ENCODE measurements at places on chromosomes 1 and 21.
A peak's percentile ranks its signal among the peaks of the same experiment; 100 is the strongest.

- no peak for DNase-seq
These were observed 68.0 kb downstream of the LMX1A start for GRCh38 chr1:165288350-165289120.

DNA sequence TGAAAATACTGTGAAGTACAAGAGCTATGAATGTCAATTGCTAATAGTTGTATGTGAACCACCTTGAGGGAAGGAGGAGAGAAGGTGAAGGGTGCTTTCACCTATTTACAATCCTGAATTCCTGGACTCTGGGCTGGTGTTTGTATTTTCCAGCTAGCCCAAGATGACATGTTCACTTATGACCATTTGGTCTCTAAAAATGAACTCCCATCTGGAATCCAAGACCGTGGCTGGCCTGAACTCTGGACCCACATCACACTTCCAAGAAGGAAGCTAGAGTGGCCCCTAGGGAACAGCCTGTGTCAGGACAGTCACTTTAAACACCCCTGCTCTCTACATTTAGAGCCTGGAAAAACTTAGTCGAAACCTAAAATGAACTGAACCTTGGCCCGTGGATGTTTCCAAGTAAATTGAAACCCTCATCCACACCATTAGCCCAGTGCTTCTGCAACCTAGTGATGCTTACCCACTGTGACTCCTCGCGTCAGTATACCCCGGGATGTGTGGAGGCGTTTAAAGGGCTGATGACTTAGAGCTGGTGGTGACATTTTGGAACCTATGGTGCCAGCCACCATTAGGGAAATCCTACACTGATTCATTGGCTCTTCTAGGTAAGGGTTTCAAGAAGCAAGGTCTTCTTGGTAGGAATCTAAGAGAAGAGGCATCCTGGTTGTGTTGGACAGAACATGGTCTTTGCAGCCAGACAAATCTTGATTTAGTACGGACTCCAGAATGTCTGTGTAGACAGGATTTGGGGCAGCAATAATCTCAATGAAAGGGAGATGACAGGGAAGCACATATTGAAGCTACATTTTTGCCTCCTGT, 171.5 kb upstream of the IRF2BP2 start:
- DNase-seq = no peak

GRCh38 chr1:97013941-97014340, 292.4 kb downstream of the PTBP2 start:
- peak; percentile 68 for DNase-seq

- DNase-seq = no peak
These were observed 88.2 kb downstream of the PBX1 start for GRCh38 chr1:164647211-164647610.

GRCh38 chr1:158810311-158810710, 20.8 kb upstream of the MNDA start:
- DNase-seq = no peak

DNA sequence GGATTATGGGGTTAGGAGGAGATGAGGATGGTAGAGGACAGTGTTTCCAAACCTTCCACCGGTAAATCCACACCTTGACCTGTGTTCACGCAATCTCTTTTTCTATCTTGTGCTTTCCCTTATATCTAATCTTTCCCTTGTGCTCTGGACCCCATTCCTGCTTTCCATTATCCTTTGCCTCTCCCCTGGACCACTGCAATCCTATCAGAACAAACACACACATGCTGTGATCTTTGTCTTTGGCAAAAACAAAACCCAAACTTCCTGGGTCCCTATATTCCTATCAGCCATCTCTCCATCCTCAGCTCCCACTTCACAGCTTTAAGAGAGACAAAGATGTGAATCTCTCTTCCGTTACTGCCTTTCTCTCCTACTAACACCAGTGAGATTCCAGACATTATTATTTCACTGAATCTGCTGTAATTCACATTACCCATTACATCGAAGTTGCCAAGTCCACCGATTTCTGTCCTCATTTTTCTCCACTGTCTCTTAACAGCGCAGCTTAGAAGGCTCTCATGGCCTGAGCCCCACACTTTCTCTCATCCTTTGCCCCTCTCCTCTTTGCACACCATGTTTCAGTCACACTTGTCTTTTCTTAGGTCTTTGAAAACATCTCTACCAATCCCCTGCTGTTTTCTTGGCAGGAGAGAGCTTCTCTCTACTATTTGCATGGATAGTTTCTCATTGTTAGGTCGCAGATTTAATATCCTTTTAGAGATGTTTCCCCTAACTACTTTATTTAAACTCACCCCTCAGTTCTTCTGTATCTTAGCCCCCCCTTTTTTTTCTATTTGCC, 230.0 kb upstream of the B3GALT2 start:
- no peak for DNase-seq

GRCh38 chr1:38964140-38964548, 22.5 kb upstream of the RHBDL2 start:
- DNase-seq = no peak

DNA sequence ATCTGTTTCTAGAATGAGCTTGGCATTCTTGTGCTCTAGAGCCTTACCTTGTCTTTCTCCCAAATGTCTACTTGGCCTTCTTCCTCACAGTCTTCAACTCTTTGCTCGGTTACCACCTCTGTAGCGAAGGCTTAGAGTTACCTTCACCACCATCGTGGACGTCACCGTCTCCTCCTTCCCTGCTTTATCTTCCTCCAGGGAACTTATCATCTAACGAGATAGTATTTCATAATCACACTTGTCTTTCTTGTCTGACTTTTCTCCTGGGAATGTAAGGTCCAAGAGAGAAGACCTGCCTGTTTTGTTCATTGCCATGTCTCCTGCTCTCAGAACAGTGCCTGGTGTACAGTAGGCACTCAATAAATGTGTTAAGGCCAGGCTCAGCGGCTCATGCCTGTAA, 115.6 kb downstream of the GREM2 start:
- DNase-seq = no peak

GRCh38 chr1:100290291-100290690, 24.3 kb downstream of the RTCA start:
- no peak for DNase-seq

DNA sequence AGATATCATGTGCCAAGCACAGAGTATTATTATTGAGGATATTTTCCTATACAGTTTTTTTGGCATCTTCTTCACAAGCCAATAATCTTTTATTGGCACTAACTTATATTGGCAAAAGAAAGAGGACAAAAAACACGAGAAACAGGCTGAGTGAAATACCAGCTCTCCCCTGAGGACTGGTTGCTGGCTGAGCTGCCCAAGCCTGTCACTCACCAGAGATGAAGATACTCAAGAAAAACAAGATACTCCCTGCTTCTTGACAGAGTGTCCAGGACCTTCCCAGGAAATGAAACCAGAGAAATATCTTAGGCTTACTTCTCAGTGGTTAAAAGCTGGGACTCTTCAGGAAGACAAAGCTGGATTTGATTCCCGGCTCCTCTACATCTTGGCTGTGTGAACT, 35.9 kb upstream of the ATP1B1 start:
- no peak for DNase-seq

DNA sequence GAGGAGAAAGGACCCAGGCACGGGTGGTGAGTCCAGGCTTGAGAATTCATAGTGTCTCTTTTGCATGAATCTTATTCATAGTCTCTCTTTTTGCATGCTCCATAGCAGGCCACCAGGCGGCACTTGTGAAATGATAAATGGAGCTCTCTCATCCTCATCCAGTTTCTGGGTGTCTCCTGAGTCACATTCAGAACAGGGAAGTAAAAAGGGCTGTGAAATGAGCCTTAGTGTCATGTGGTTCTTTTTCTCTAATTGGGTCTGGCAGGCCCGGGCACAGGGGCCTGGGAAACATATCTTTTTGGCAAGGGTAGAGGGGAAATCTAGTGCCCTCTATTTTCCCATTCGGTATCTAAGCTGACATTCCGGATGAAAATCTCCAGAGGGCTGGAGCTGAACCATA, 19.1 kb upstream of the NCF2 start:
- peak; percentile 55 for DNase-seq

DNA sequence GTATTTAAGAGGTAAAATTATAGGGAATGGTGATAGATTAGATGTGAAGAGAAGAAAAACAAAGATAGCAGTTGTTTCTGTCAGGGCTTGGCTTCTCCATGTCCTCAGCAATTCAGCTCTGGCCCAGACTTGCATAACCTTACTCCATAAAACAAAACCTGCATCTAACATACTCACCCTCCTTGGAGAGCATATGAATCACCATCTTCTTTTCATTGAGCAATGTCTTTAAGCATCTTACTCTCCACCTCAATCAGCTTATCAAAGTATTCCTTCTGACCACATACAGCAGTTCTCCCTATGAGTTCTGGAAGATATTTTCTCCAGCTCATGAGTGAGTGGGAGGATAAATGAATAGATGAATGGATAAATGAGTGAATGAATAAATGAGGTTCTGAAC, 49.0 kb downstream of the RAB3B start:
- no peak for DNase-seq

GRCh38 chr1:31000301-31000700, 65.2 kb downstream of the PUM1 start:
- no peak for DNase-seq

DNA sequence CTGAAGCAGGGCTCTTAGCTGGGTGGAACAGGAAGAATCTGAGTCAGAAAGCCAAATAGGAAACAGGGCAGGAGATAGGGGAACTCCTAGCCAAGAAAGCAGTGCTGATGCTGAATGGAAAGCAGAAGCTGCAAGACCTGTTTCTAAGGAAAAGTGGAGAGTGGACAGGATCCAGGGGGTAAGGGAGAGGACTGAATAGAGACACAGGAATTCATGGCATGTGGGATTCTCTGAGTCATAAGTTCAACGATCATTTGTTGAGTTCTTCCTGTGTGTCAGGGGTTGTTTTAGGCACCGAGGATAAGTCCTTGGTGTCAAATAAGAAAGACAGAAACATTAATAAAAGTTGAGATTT, 153.8 kb upstream of the FGGY start:
- DNase-seq = peak; percentile 96

DNA sequence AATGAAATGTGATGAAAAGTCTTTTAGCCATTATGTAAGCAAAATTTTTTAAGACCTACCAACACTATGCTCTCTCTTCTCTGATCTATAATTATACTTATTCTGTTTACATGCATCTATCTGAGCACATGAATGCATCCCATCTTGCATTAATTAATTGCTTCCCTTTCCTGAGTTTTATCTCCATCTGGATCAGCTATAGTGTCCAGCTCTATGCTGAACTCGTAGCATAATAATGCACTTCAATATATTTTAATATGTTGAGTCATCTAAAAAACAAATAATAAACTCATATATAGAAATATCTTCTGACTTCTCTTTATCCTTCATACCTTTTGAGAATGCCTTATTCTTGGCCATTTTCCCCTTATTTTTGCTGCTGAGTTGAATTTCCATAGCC, 1097.8 kb downstream of the TTLL7 start:
- no peak for DNase-seq

- no peak for DNase-seq
These were observed 101.3 kb upstream of the ARTN start for GRCh38 chr1:43832255-43832654.

Measured in astrocyte (in vitro differentiated cells and primary cell).